ENCODE measurements at places on chromosomes 13 and 19.

GRCh38 chr13:103640606-103641005, 574.4 kb upstream of the SLC10A2 start:
- DNase-seq: peak; percentile 29

GRCh38 chr13:51303063-51303552, 36.4 kb upstream of the SERPINE3 start:
- DNase-seq: no peak

GRCh38 chr13:23289917-23290357, 109.2 kb downstream of the SGCG start:
- DNase-seq: peak; percentile 23

- DNase-seq: no peak
Observed at GRCh38 chr19:15317392-15318071, 14.8 kb downstream of the BRD4 start.

GRCh38 chr13:40517486-40518480, 148.7 kb downstream of the FOXO1 start:
- DNase-seq: no peak

GRCh38 chr13:51839711-51840540, 5.1 kb downstream of the TMEM272 start:
- no peak for DNase-seq

DNA sequence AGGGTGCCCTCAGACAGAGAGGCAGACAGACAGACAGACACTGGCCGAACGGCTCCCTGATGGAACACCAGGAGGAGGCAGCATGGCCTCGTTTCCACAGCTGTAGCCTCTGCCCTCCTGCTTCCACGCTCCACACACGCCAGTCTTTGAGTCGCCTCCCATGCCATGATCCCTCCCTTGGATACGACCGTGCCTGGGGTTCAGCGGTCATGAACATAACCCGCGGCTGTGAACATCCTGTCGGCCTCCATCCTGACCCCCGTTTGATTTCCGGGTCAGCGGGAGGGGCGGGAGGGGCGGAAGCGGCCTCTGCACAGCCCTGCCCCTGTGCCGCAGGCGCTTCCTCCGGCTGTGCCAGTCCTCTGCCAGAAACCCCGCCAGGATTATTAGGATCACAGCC, 23.4 kb downstream of the GP6 start:
- no peak for DNase-seq

- DNase-seq: peak; percentile 52
Observed at GRCh38 chr19:55116859-55117662, at the start of gene PPP1R12C. Gene PPP1R12C (minus strand): TSS chr19:55117637. CDS start chr19:55117543, 94 bp downstream.

GRCh38 chr13:96751089-96751488, 243.2 kb downstream of the OXGR1 start:
- no peak for DNase-seq

DNA sequence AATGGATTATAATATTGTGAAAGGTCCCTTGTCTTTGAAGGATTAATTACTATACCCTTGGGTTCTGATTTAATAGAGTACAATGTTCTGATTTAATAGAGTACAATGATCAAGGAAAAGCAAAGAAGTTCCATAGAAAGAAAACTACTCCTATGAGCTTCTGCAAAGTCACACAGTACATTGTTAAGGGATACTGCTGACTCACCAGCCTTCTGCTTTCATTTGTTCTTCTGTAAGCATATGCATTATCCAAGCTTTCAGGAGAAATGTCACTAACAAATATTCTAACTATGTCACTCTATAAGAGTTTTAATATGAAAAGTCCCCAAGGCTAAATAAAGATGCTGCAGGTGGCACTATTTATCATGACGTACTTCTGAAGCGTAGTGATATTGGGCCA, 396.7 kb downstream of the RFC3 start:
- DNase-seq: no peak

DNA sequence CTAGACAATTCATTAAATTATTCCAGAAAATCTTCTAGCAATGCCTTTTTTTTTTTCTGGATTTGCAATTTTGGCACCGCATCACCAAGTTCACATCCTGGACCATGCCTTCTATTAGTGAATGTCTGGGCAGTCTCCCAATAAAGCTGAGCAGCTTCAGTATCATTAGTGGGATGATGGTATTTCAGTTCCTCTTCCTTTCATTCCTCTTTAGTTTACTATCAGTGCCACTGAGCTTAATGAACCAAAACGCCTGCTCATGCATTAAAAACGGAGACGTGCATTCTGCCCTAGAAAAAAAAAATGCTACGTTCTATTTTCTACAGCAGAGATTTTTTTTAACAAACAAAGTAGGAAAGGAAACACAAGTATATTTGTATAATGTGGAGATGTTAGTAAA, 343.0 kb downstream of the PCDH9 start:
- peak; percentile 23 for DNase-seq

GRCh38 chr13:27321468-27322431, 51.1 kb downstream of the RASL11A start:
- no peak for DNase-seq

- no peak for DNase-seq
Observed at GRCh38 chr13:30082391-30082790, 225.0 kb downstream of the KATNAL1 start.

- no peak for DNase-seq
Observed at GRCh38 chr19:47352095-47352494, 3.0 kb downstream of the DHX34 start.

DNA sequence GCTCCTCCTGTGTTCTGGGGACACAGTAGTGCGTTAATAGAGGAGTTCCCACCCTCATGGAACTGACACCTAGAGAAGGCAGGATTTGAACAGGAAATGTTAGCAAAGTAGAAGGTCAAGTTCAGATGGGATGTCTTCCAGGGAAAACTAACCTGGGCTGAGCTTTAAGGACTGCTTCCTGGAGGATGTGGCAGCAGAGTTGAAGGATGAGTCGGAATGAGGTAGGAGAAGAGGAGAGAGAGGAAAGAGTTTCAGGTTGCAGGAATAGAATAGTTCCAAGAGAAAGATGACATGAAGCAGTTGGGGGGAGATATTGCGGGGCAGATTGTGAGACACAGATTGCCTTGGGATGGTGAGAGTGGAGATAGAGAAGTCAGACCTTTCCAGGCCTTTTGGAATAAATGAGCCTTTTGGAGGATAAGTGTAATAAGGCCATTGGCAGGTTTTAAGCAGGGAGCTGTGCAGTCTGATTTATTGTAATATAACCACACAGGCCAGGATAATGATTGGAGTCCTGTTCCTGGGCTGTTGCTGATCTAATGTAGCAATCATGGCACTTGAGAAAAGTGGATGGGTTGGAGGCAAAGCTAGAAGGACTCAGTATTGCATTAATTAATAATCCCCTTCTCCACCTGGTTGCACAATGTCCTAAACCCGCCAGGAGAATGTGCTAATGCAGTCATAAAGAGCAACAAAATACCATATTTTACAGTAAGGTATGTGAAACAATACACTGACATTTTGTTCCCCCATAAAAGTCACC, 205.4 kb downstream of the SHISA2 start:
- DNase-seq: no peak

DNA sequence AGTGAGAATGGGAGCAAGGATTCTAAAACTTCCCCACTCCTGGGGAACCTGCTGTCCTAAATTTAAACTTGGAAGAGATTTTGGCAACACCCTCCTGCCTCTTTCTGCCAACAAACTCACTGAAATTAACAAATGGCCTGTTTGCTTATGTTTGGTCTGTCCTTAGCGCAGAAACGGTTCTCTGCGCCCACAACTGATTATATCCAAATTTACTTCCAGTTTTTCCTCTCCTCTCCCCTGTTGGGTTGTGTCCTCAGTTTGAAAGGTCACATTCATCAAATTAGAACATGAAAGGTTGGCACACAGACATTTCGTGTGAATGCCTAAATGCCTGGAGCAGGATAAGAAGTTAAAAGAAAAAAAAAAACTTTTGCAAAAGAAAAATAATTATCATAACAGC, 56.4 kb upstream of the MRI1 start:
- DNase-seq: no peak

- DNase-seq: no peak
Observed at GRCh38 chr13:42275506-42275905, 3.6 kb downstream of the AKAP11 start.

DNA sequence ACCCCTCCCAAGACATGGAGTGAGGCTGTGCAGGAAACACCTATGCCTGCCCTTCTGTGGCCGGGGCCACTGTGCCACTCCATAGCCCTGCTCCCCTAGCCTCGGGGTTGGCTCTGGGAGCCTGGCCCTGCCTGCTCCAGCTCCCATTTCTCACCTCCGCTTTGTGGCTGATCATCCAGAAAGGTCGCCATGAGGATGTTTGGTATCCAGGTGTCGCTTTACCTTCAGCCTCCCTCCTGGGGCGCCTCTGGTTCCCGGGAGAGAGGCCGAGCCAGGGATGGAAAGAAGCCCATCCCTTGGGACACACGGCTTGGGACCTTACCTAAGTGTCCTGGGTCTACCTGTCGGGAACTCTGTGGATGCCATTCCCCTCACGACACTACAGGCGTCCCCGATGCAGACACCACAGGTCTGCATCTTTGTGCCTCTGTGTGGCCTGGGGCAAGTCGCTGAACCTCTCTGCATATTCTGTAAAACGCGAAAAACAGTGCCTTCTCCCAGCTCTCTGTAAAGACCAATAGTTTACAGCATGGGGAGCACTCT, 3.4 kb upstream of the MCF2L start:
- no peak for DNase-seq

- no peak for DNase-seq
Observed at GRCh38 chr13:42378383-42378780, 106.4 kb downstream of the AKAP11 start.

DNA sequence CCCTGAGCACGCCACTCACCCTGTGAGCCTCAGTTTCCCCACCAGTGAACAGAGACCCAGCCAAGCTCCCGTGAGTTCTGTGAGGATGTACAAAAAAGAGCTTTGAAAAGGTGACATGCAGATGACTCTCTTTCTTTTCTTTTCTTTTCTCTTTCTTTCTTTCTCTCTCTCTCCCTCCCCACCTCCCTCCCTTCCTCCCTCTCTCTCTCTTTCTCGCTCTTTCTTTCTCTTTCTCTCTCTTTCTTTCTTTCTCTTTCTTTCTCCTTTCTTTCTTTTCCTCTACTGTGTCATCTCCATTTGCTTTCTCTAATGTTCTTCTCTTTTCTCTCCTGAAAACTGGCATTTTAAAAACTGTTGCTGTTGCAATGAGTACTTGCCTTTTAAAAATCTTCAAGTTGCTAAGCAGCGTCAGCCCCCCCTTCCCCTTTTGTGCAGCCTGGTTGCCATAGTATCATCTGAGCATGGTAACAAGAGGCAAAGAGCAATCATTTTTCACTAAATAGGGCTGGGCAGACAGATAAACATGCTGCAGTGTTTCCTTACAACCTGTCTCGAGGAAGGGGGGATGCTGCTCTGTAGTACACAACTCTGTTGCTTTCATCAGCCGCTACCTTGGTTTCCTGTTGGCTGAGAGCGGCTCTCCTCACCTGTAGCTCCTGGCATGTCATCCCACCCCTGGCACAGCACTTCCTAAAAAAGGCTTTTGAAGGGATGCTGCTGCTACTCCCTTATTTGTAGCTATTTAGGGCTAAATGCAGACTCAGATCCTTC, 108.7 kb upstream of the MBNL2 start:
- peak; percentile 49 for DNase-seq

- no peak for DNase-seq
Observed at GRCh38 chr13:29587645-29588044, 7.8 kb downstream of the SLC7A1 start.

DNA sequence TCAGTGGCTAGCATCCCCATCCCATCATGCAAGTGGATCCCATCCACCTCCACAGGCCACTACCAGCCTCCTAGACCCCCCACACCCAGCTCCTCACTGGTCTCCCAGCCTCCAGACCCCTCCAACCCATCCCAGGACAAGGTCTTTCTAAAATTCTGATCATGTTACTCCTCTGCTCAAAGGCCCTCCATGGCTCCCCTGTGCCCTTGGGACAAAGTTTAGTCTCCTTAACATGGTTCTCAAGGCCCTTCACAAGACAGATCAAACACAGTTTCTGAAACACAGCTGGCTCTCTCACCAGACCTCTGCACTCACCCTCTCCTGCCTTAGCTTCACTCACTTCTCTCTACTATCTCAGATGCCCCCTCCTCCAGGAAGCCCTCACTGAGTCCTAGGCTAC, 9.3 kb downstream of the CEACAM19 start:
- no peak for DNase-seq

DNA sequence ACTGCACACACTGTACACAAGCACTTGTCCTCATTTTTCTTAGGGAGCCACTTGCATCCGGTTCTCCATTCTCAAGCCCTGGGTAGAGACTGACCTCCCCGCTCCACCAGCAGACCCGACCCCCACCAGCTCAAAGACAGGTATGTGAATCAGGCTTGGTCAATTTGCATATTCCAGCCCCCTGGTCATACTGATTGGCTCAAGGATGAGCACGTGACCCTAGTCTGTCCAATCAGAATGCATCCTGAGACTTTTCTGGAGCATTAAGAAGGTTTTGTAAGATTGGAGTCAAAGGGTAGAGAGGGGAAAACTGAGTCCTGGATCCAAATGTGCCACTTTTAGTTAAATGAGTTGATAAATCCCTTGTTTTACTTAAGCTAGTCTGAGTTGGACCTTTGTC, 34.1 kb downstream of the NOTCH3 start:
- DNase-seq: no peak

DNA sequence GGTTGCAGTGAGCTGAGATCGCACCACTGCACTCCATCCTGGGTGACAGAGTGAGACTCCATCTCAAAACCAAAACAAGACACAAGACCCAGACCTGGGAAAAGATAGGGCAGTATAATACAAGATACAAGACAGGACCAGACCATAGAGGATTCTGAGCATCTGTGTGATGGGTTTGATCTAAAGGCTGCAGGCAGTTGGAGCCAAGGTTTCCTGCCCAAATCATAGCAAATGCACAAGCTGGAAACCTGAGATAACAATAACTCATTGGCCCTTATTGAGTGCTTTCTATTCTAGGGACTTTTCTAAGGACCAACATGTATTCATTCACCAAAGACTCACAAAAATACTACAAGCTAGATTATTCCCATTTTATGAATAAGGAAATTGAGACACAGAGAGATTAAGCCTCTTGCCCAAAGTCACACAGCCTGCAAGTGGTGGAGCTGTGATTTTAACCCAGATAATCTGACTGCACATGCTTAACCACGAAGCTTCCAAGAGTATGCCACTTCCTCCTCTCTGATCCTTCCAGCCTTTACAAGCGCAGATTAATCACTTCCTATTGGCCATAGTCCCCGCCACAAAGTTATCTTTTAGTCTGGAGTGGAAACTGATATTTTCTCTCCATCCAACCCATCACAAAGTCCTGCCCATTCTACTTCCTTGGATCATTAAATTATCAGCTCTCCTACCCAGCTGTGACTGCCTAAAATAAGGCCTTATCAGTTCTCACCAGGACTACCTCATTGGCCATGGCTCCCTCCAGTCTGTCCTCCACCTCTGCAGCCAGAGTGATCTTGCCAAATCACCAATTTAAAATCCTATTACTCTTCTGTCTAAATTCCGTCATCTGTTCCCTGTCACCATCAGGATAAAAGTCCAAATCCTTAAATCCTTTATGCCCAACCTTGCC, 147.2 kb downstream of the FLT1 start:
- DNase-seq: no peak

GRCh38 chr19:53866865-53867224, 838 bp upstream of the MYADM start:
- DNase-seq: no peak

DNA sequence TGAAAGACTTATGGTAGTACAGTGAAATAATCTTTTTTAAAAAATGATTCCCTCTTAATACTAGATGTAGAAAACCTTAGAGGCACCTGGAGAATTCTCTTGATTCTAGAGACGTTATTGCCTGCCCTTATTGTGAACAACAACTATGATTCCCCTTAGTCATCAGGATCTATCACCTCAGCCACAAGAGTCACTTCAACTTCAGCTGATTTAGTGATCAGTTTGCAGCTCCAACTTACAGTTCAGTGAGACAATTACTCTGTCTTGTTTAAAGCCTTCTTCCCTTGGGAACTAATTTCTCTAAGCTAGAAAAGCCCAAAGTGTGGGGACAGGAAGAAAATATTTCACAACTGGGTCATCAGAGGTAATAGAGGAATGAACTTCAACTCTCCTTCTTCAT, 254.3 kb upstream of the SLITRK1 start:
- no peak for DNase-seq

Data from right hindlimb (tissue), 1 donor.